Neuronal stem cell (in vitro differentiated cells): ENCODE measurements at places on chromosomes 12 and 14.

- no peak overlapping the region for H3K27ac ChIP-seq
- DNase-seq, result no peak
- H3K4me1 ChIP-seq, result peaks cover 10% of the 10 kb centered on the region
Observed at GRCh38 chr14:68286667-68287066, 467.1 kb downstream of the RAD51B start.

DNA sequence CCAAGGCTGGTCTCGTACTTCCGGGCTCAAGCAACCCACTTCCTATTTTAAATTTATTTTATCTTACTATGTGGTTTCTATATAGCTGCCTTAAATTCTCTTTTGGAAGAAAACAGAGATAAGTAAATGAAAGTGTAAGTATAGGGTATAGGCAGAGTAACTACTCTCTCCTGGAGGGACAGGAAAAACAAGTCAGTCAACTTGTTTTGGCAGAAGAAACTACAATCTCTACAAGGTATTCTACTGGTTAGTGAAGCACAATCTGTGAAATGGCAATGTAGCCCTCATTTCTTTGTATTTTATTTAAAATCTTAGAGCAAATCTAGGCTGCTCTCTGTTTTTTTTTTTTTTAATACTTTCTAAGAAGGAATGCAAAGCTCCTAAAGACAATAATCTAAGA, 55.4 kb downstream of the UBR7 start:
- H3K27ac ChIP-seq, result no peak overlapping the region
- H3K36me3 ChIP-seq, result peaks cover 49% of the 10 kb centered on the region
- no peaks in the 10 kb centered on the region for H3K4me1 ChIP-seq

DNA sequence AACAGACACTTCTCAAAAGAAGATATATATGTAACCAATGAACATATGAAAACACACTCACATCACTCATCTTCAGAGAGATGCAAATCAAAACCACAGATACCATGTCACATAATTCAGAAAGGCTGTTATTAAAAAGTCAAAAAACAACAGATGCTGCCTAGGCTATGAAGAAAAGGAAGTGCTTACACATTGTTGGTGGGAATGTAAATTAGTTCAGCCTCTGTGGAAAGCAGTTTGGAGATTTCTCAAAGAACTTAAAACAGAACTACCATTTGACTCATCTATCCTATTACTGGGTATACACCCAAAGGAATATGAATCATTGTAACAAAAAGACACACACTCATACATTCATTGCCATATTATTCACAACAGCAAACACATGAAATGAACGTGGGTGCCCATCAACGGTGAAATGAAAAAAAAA, 35.1 kb downstream of the EIF2S3B start:
- no peaks in the 10 kb centered on the region for H3K36me3 ChIP-seq
- no peak for DNase-seq
- H3K27me3 ChIP-seq, result no peaks in the 10 kb centered on the region
- H3K27ac ChIP-seq, result no peak overlapping the region
- H3K4me1 ChIP-seq, result no peaks in the 10 kb centered on the region

GRCh38 chr14:97107760-97108159, 310.6 kb downstream of the VRK1 start:
- no peaks in the 10 kb centered on the region for H3K36me3 ChIP-seq
- no peaks in the 10 kb centered on the region for H3K27me3 ChIP-seq
- H3K4me3 ChIP-seq, result no peak overlapping the region
- no peak overlapping the region for H3K27ac ChIP-seq
- no peak for DNase-seq

GRCh38 chr14:99191395-99192027, 80.5 kb downstream of the BCL11B start:
- H3K27me3 ChIP-seq, result no peaks in the 10 kb centered on the region
- no peak for DNase-seq
- no peak overlapping the region for H3K4me3 ChIP-seq
- H3K36me3 ChIP-seq, result no peaks in the 10 kb centered on the region

DNA sequence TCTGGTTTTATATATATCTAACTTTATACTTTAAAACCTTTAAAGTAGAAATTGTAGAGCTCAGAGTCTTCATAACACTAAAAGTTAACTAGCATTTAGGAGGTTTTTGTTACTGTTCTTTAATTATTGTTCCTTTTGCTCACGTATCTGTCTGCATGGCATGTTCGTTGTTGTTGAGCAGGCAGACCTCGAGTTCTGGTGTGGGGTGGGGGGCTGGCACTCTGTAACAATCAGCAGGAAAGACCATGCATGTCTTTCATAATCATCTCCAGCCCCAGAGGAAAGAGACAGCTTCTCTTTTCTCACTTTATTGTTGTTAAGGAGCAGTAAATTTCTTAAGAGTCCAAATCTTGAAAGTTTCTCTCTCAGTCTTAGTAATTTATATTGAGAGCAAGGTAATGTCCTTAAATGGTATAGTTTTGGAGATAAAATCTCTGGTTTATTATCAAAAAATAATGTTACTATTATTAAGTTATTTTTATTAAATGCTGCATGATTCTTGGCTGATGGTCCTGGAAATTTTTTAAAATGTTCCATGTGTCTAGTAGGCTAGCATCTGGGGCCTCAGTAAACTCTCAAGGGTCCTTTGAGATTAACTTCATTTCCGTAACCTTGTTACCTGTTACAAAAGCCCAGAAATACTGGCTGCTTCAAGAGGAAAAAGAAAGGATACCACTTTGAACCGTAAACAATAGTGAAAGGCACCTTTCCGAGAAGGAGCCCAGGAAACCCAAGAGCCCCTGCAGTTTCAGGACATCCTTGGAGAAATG, 30.3 kb downstream of the CKB start:
- H3K27me3 ChIP-seq, result no peaks in the 10 kb centered on the region
- no peaks in the 10 kb centered on the region for H3K4me1 ChIP-seq
- H3K27ac ChIP-seq, result no peak overlapping the region
- H3K4me3 ChIP-seq, result no peak overlapping the region
- no peak for DNase-seq
- H3K36me3 ChIP-seq, result peaks cover 13% of the 10 kb centered on the region

DNA sequence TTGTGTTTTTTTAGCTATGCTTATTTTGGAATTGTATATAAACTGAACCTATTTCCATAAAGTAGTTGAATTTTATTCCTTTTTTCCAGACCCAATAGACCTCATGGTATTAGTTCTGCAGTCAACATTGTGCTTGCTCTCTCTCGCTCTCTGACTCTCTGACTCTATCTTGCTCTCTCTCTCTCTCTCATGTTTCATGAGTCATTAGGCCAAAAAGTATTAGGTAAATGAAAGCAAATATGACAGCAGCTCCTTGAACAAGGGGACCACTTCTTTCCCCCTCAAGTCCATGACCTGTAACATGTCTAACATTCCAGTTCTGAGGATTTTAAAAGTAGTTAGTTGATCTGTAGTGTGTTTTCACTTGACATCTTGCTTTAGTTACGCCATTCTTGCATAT, 14.0 kb upstream of the C12orf71 start:
- no peak overlapping the region for H3K27ac ChIP-seq
- H3K4me3 ChIP-seq, result no peak overlapping the region
- no peak for DNase-seq
- H3K36me3 ChIP-seq, result no peaks in the 10 kb centered on the region
- H3K4me1 ChIP-seq, result no peaks in the 10 kb centered on the region

DNA sequence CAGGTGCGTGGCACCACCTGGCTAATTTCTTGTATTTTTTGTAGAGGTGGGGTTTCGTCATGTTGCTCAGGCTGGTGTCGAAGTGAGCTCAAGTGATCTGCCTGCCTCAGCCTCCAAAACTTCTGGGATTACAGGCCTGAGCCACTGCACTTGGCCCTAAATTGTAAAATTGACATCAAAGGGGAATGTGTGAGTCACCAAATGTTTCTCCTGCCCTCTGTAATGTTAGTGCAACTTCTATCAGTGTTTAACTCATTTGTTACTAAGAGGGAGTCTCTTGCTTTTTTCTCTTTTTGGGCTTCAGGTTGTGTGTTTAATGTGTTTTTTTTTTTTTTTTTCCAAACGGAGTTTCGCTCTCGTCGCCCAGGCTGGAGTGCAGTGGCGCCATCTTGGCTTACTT, 2.3 kb downstream of the TULP3 start:
- H3K27me3 ChIP-seq, result no peaks in the 10 kb centered on the region
- no peak for DNase-seq
- H3K4me3 ChIP-seq, result no peak overlapping the region
- peaks cover 34% of the 10 kb centered on the region for H3K36me3 ChIP-seq

DNA sequence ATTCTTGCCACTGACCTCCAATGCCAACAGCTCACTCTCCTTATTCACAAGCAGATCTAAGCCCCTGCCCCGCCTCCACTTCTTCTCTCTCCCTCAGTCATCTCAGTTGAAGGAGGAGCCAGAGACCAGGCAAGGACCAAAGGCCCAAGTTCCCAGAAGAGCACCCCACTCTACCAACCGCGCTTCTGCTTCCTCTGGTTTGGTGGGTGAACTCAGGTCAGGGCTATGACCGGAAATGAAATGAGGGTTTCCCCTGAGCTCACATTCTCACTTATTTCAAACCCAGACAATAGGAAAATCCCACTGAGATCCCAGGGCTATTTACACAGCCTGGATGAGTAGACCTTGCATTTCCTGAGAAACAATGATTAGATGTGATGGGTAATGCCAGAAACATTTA, 9.9 kb downstream of the DPF3 start:
- no peak for DNase-seq
- H3K36me3 ChIP-seq, result no peaks in the 10 kb centered on the region
- no peaks in the 10 kb centered on the region for H3K4me1 ChIP-seq
- no peak overlapping the region for H3K4me3 ChIP-seq
- H3K27me3 ChIP-seq, result peaks cover 26% of the 10 kb centered on the region
- no peak overlapping the region for H3K27ac ChIP-seq

GRCh38 chr12:53852992-53853391, 85.6 kb upstream of the HOXC13 start:
- no peak overlapping the region for H3K27ac ChIP-seq
- no peaks in the 10 kb centered on the region for H3K36me3 ChIP-seq
- no peaks in the 10 kb centered on the region for H3K27me3 ChIP-seq
- H3K4me3 ChIP-seq, result no peak overlapping the region

- H3K36me3 ChIP-seq, result peaks cover 5% of the 10 kb centered on the region
- H3K27me3 ChIP-seq, result no peaks in the 10 kb centered on the region
Observed at GRCh38 chr14:69665631-69666030, 54.2 kb downstream of the SUSD6 start.
